RPMI7951 (cell line): ENCODE measurements at places on chromosomes 2 and 18.

DNA sequence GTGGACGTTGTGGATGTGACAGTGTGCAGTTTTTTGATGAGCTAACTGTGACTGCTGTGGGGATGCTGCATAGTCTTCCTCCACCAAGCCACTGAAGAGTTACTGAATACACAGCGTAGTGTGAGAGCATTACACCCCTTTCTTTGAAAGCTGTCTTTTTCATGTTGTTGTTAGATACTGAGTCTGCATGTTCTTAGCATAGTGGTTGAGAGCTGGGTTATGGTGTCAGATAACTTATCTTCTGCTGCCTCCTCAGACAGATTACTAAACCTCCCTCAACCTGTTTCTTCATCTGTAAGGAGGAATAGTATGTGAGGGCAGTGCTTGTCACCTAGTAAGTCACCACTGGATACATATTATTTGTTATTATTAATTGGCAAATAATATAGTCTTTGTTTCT, 63.2 kb downstream of the CEP192 start:
- no peak for DNase-seq

DNA sequence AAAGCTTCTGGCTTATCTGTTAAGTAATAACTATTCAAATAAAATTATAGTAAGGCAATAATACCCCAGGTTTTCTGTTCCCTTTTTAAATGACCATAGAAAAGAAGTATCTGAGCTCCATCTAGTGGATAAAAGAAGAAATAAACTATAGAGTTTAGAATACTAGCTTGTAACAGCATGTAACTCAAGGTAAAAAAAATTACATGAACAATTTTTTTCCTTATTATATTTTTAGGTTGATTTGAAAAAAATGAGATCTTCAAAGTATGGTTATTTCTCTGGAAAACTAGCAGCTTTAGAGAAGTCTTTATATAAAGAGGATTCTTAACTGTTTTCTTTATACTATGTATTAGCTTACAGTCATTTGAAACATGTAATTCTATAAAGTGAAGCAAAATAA, 58.1 kb downstream of the NCKAP1 start:
- peak; percentile 37 for DNase-seq

DNA sequence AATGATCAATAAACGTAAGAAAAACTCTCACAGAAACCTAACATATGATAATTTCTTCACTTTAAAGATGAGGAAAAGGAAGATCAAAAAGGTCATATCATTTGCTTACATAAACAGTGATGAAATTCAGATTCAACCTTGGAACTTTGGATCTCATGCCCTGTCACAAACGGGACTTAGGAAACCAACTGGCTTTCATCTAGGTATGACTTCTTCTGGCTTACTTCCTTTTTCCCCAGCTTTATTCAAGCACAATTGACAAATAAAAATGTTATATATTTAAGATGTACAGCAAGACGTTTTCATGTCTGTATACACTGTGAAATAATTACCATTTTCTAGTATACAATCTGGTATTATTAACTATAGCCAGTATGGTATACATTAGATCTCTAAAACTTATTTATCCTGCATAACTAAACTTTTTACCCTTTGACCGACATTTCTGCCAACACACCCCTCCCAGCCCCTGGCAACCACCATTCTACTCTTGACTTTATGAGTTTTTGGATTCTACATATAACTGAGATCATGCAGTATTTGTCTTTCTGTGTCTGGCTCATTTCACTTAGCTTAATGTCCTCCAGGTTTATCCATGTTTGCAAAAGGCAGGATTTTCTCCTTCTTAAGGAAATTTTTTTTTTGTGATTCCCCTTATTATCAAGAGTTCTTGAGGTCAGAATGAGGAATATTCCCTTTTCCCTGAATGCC, 46.0 kb upstream of the COBLL1 start:
- DNase-seq = no peak

DNA sequence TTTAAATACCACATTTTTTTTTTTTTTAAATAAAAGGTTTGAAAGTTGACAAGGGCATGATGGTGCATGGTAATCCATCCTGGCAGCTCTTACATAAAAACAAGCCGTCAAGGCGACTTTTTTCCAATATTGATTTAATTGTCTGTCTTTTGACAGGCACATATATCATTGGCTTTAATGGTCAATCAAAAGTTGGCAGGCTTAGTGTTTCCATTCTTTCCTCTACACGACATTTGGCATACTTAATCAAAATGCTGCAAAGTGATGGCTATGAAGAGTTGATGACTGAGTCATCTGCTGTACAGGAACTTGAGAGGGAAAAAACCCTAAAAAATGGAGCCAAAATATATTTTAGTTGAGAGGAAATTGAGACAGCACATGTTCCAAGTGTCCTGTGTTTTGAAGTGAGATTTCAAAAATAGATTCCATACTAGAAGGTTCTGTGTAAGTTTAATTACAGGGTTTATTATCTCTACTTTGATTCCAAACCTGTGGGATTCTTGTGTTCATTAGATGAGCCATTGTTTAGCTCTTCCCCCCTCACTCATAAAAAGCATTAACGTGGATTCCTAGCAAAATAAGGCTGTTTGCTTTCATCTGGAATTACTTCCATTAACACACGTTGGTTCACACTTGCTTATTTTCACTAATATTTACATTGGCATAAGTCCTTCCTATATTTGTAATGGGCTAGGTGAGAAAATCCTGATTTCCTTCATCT, 3.2 kb downstream of the TSHZ1 start:
- peak; percentile 46 for DNase-seq

DNA sequence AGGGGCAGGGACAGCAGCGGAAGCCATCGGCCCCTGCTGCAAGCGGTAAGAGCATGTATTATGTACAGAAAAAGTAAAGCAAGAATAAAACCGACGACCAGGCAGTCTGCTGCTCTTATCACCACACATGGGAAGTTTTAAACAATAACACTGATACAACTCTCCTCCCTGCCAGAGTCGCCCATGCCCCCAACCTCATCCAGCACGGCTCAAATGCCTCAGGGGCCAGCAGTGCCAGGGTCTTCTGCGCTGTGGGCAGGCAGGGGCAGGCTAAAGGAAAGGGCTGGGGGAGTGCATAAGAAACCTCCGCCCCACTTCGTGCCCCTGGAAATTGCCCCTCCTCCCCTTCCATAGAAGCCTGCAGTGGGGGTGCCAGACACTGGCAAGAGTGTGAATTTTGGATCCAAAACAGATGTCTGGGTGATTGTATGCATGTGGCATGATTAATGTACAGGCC, 10.1 kb downstream of the TEX51 start:
- DNase-seq = no peak

DNA sequence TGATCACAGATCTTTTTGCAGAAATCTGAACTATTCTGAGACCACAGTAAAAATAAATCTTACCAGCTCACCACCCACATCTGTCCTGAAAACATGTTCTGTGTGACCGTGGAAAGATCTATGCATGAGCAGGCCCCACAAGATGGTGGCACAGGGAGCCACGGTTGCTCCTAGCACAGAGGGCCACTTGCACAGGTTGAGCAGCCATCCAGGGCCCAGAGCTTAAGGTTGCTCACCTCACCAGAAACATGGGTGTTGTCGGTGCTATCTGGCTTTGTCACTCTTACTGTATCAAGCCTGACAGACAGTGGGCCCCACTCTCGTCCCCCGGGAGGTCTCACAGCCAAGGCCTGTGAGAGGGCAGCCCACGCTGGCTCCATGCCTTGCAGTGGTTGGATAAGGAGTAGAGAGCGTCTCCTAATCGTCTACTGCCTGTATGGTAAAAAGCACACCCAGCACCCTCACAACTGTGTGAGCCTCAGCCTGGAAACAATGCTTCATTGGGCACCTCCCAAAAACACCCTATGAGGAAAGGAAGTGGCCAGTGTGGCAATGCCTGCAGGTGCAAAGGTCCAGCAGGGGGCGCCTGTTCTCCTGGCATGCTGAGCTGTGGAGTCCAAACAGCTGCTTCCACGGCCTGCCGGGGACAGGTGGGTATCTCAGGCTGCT, 19.6 kb downstream of the TUBB6 start:
- peak; percentile 64 for DNase-seq
